ENCODE measurements at places on chromosomes 1 and 21.

DNA sequence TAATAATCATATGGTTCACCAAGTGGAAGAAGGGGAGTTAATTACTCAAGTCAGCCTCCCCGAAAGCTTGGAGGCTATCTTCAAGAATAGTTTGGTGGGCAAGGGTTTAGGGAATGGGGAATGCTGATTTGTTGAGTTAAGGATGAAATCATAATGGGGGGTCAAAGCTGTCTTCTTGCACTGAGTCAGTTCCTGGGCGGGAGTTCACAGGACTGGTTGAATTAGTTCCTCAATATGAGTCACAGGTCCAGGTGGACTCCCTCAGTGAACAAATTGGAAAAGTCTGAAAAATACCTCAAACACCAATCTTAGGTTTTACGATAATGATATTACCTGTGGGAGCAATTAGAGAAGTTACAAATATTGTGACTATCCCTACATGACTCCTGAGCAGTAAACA is 115.2 kb upstream of the COA6 start:
- DNase-seq: no peak

DNA sequence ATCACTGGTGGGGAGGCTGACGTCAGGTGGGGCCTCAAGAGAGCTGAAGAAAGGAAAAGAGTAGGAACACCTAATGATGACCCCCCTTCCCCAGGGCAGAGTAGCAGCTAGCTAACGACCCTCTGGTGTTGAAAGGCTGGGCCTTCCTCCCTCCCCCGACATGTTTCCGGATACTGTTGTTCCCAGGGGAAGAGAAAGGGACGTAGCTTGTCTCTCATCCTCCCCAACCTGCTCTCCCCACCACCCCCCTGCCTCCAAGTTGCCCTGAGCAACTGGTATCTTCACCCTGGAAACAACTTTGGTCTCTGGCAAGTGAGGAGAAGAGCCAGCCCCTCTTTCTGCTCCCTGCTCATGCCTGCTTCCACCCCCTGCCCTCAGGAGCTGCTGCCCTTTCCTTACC is 2.4 kb downstream of the SEMA6C start:
- DNase-seq: no peak

GRCh38 chr1:99447721-99448120 is 183.4 kb downstream of the PLPPR4 start:
- no peak for DNase-seq

DNA sequence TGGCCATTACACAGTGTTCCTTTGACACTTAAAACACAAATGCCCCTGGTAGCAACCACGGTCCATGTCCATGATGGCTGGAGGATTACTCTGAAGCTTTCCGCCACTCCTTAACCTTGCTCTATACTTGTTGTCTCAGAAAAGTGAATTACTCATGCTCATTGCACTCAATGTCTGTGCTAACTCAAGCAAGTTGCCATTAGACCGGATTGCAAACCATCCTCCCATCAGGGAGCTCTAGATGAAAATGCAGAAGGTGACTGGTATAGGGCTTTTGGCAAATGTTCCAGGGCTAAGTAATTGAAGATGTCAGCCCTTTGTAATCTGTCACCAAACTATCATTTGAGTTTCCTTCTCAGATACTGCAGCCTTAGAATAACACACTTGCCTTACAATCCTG is 1288.3 kb upstream of the B3GALT2 start:
- no peak for DNase-seq

GRCh38 chr1:21491488-21492355 is 17.5 kb upstream of the ALPL start:
- DNase-seq: no peak

DNA sequence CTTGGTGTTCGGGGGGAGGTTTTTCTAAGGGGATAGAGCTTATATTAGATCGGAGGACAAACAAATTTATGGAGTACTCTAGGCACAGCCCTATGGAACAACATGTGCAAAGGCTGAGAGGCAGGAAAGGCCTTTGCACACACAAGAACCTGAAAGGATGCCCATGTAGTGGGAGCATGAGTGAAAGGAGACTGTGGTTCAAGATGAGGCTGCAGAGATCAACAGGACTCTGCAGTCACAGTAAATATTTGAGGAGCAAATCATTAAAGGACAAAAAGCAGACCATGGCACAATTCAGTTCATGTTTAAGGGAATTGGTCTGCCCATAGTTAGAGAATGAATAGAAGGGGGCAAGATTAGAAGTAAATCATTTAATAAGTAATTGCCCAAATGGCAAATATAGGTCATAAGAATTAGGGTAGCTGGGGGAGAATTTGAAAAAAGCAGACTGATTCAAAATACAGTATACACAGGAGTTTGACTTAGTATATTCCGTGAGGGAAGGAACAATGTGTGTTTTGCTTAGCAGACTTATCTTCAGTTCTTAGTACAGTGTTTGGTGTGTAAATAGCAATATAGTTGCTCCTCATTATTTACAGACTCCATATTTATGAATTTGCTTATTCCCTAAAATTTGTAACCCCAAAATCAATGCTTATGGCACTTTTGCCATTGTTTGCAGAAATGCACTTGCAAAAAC is 268.1 kb downstream of the SEC16B start:
- DNase-seq: no peak

DNA sequence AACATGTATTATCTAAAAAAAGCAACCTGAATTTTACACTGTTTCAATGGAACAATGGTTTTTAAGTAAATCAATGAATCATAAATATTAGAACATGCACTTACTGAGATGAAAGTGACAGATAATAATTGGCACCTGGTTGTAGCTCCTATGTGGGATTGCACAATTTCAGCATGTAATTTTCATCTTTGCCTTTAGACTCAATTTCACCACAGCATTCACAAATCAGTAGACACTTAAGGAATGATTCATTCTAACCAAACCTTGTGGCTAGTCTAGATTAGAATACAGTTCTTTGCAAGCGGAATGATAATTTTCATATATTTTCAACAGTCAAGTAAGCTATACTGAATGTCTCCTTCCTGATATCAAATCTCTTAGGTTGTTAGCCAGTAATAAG is 853.4 kb downstream of the KCNT2 start:
- DNase-seq: no peak

GRCh38 chr1:2311184-2312032 is 79.9 kb downstream of the MORN1 start:
- peak; percentile 41 for DNase-seq

DNA sequence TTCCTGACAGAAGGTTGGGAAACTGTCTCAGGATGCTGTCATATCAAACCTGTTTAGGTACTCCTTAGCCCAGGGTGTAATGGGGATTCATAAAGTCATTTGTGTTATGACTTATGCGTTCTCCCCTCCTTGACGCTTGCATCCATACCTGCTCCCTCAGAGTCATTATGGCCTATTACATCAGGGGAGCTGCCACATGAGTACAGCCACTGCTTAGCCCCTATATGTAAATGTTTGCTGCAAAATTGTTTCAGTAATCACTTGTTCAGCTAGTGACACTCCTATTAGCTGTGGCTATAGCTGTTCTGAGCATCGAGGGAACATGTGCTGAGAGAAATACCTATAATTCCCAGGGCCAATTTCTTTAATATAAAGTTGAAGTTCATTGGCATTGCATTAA is 10.5 kb downstream of the NTNG1 start:
- DNase-seq: no peak

DNA sequence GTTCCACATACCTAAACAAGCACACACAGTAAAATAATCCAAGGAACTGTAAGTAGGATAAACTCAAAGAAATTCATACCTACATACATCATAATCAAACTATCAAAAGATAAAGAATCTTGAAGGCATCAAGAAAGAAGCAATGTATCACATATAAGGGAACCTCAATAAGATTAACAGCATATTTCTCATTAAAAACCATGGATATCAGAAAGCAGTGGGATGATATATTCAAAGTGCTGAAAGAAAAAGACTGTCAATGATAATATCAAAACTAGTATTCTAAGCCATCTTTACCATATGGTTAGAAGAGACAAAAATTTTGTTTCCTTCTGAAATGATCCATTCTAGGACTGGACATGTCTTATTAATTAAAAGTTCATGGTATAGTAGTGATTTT is 37.1 kb upstream of the ADAM30 start:
- no peak for DNase-seq

GRCh38 chr1:64107632-64108031 is 95.8 kb upstream of the UBE2U start:
- DNase-seq: no peak

DNA sequence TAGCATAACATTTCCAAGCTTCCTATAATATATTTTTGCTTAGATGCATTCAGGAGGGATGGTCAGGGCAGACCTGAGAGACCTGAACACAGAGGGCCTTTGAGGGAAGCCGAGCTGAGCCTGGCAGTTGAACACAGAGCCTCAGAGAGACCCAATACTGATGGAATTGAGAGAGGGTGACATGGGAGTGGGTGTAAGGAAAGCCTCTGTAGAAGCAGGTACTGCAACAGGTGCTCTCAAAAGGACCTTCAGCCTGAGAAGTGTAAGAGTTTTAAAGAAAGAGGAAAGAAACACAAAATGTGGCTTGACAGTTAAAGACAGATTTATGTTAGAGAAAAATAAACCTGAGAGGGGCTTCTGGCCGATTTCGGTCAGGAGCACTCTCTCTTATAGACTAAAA is 73.9 kb upstream of the PGBD5 start:
- DNase-seq: no peak

- DNase-seq: no peak
Measured at GRCh38 chr1:63621075-63621474, 27.9 kb downstream of the PGM1 start.

DNA sequence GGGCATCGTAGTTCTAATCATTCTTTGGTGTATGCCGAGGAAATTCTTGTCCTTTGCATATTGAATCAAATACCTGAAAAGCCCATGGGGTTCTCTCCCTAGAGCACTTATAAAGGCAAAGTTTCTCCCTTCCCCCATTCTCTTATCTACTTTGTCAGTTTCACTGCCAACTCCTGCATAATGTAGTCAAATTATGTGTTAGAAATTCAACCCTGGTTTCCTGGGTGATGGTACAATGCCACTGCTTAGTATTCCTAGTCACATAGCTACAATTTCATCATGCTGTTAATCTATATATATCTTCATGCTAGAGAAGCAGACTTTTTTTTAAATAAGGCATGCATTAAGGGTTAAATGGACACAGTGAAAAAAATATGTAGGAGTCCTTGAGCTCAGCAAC is 119.0 kb downstream of the PDE4B start:
- no peak for DNase-seq

- DNase-seq: no peak
Measured at GRCh38 chr1:185720633-185721272, 13.4 kb upstream of the HMCN1 start.

DNA sequence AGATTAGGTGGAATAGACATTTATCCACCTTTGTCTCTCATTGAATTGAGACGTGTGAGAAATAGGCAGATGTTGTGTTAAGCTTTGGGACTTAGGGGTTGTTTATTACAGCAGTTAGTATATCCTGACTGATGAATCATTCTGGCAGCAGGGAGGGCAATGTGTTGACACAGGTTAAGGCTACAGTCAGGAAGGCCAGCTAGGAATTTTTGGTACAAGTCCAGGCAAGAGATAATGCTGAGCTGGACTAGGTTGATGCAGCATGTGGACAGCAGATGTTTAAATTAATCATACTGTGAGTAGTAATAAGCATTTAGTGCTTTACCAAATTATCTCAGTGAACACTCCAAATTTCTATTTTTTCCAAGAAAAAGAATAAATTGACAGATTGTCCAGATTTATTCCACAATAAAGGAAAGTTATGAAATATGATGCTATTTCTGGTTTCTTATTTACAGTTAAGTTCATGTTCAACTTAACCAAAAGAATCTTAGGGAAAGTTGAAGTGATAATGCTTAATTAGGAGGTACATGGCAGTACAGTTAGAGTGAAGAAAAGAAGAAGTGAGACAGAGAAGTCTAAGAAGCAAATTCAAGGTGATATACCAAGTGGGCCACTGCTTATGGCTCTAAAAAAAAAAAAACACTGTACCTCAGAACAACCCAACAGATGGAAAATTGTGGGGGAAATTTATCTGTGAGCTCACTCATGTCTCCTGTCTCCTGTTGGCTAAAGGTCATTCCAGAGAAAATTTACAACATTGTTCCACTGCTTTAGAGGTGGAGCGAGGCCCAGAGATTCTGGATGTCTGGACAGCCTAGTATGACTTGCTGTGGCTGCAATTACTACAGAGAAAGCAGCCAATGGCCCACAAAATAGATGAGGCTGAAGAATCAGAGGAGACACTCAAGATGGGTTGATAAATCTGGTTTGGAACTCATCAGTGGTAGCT is 102.7 kb upstream of the C21orf91 start:
- no peak for DNase-seq

- no peak for DNase-seq
Measured at GRCh38 chr1:56249234-56249633, 330.1 kb downstream of the PLPP3 start.

GRCh38 chr1:56160773-56161315 is 418.5 kb downstream of the PLPP3 start:
- no peak for DNase-seq

- no peak for DNase-seq
Measured at GRCh38 chr1:247908766-247909165, 11.3 kb upstream of the OR2T8 start.

DNA sequence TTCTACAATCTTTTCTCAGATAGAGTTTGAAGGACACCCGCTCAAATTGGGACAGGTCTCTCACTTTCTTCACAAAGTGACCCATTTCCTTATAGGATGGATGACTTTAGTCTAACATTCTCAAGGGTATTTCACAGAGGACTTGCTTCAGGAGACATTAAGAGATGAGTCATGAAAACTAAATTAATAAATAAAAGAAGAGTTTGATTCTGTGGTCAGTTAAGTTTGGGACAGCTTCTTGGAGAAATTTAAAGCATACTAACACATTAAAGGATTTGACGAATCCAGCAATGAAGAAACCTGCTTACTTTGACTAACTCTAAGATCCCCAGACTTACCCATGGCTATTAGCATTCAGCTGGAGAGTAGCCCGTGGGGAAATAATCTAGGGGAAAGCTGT is 95.6 kb upstream of the RAB3GAP2 start:
- DNase-seq: no peak

- no peak for DNase-seq
Measured at GRCh38 chr1:88228114-88228513, 456.0 kb upstream of the PKN2 start.

GRCh38 chr1:200724064-200724463 is 14.6 kb upstream of the CAMSAP2 start:
- no peak for DNase-seq

- DNase-seq: peak; percentile 67
Measured at GRCh38 chr1:32963746-32964460, 706 bp downstream of the RNF19B start.

- no peak for DNase-seq
Measured at GRCh38 chr1:203839081-203839480, 22.3 kb upstream of the SNRPE start.

GRCh38 chr1:207860531-207860930 is 50.4 kb downstream of the CD34 start:
- DNase-seq: no peak

- no peak for DNase-seq
Measured at GRCh38 chr1:193590102-193590501, 403.7 kb upstream of the B3GALT2 start.

DNA sequence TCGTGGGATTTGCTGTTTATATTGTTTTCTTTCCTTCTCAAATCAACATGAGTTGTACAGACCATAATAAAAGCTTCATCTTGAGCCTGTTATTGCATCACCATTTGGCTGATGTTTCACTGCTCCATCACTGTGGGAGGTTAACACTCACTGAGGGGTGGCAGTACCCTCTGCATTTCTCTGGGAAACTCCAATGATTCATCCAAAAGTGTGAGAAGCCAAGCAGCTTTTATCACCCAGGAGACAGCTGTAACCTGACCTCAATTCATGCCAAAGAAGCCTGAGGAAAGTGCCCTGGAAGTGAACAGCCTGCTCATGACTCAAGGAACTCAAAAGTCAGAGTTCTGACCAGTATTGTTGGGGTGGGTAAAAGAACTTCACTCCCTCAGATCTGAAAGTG is 84.1 kb downstream of the GPR88 start:
- no peak for DNase-seq
